ENCODE measurements at places on chromosomes 7 and 10. TPM values are rescaled to one million over a fixed set of nuclear protein-coding genes. Genes with fewer than 3 reads are reported as not detected.

- H3K27me3 ChIP-seq: no peaks in the 10 kb centered on the region
- no peak for DNase-seq
- no peak overlapping the region for H3K27ac ChIP-seq
- no peak overlapping the region for H3K4me3 ChIP-seq
- peaks cover 4% of the 10 kb centered on the region for H3K36me3 ChIP-seq
Measured at GRCh38 chr10:20890491-20891337, 6.4 kb downstream of the NEBL start.

GRCh38 chr7:35519971-35520809 is 174.7 kb downstream of the HERPUD2 start:
- H3K4me1 ChIP-seq: no peaks in the 10 kb centered on the region
- peaks cover 6% of the 10 kb centered on the region for H3K27me3 ChIP-seq
- H3K4me3 ChIP-seq: no peak overlapping the region
- no peaks in the 10 kb centered on the region for H3K36me3 ChIP-seq

DNA sequence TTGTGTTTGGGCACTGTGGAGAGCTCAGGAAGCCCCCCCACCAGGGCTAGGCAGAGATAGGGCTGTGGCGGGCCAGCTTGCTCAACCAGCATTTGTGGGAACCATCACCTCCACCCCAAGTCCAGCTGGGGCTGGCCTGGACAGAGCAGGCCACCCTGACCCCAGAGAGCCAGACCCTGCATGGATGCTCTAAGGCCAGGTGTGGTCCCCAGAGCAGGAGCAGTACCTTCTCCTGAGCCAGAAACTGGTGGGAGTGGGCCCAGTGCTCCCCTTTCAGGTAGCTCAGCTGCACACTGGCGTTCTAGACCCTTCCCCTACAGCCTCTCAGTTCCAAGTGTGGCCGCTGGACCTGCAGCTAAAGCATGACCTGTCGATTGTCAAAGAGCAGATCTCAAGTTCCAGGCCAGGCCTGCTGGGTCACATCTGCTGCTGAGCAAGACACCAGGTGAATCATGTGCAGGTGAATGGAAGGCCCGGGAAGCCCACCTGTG is 57.2 kb downstream of the RASGEF1A start:
- H3K4me1 ChIP-seq: no peaks in the 10 kb centered on the region
- H3K27ac ChIP-seq: no peak overlapping the region
- no peaks in the 10 kb centered on the region for H3K36me3 ChIP-seq
- no peaks in the 10 kb centered on the region for H3K27me3 ChIP-seq

BRAT1 gene
- 24.1 TPM for total RNA-seq

- H3K27me3 ChIP-seq: no peaks in the 10 kb centered on the region
- peak overlapping the region; percentile 3 for H3K4me3 ChIP-seq
- H3K27ac ChIP-seq: no peak overlapping the region
Measured at GRCh38 chr10:14153570-14154055, 177.1 kb downstream of the FRMD4A start.

TAS2R4 gene
- total RNA-seq: 2.2 TPM

GRCh38 chr7:131026297-131027000 is 292.4 kb upstream of the KLF14 start:
- H3K27me3 ChIP-seq: no peaks in the 10 kb centered on the region
- H3K4me1 ChIP-seq: peaks cover 57% of the 10 kb centered on the region
- DNase-seq: no peak
- peak overlapping the region; percentile 47 for H3K27ac ChIP-seq

- H3K4me1 ChIP-seq: no peaks in the 10 kb centered on the region
- no peaks in the 10 kb centered on the region for H3K27me3 ChIP-seq
- no peaks in the 10 kb centered on the region for H3K36me3 ChIP-seq
Measured at GRCh38 chr10:44463511-44464121, 78.7 kb upstream of the CXCL12 start.

UPK3B gene
- 25.2 TPM for total RNA-seq

ASZ1 gene
- not detected for total RNA-seq

DNA sequence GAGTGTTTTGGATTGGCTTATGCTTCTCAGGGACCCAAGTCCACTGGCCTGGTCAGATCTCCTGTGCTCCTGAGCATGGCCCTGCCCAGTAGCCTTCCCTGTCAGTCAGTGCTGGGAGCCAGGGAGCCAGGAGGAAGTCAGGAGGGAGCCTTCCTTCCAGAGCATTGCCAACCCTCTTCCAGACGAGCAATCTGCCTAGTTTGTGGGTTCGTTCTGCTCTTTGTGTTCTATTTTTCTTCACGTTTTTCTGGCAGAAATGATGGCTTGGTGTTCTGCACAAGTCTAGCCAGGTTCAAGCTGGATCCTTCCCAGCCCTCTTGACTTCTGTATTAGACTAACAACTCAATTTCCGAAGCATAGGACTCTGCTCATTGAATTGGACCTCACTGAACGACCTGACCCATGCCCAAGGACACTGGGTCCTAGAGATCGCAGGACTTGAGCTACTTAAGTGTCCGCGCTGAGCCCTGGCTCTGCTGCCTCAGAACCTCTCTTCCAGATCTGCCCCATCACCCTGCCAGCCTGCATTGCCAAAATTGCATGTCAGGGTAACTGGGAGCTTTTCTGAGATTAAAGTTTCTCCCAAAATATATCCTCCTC is 76.2 kb upstream of the MPP7 start:
- H3K36me3 ChIP-seq: no peaks in the 10 kb centered on the region
- no peak overlapping the region for H3K4me3 ChIP-seq
- DNase-seq: no peak
- H3K4me1 ChIP-seq: peaks cover 5% of the 10 kb centered on the region

DNA sequence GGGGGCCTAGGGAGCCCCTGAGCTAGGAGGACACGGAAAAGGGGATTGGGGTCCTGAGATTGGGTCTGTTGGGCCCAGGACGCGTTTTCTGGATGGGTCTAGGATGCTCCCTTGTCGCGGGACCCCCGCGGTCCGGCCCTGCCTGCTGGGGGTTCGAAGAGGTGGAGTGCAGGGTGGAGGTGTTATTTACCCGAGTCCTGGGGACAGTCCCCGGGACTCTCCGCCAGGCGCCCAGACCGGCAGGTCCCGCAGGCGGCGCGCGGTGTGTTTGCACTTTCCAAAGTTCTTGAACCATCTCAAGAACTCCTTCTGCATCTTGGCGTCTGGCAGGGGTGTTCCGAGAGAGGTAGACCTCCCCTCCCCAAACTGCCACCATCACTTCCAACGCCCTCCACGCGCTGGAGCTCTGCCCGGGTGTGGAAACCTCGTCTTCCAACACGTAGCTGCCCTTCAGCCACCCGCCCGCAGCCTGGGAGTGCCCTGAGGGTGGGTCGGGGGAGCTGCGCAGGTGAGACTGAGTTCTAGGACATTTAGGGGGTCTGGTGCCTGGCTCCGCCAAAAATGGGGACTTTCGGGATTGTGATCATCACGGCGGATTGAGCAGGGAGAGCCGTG is 569 bp downstream of the CAV1 start:
- H3K27me3 ChIP-seq: no peaks in the 10 kb centered on the region
- peak; percentile 88 for DNase-seq
- H3K36me3 ChIP-seq: no peaks in the 10 kb centered on the region
- H3K4me3 ChIP-seq: peak overlapping the region; percentile 68
- peaks cover 11% of the 10 kb centered on the region for H3K4me1 ChIP-seq
- H3K27ac ChIP-seq: peak overlapping the region; percentile 90

CALML3 gene
- total RNA-seq: not detected

GRCh38 chr10:132175408-132175807 is 11.3 kb upstream of the DPYSL4 start:
- H3K4me1 ChIP-seq: no peaks in the 10 kb centered on the region
- peaks cover 23% of the 10 kb centered on the region for H3K27me3 ChIP-seq
- DNase-seq: no peak
- H3K27ac ChIP-seq: no peak overlapping the region

- no peaks in the 10 kb centered on the region for H3K36me3 ChIP-seq
- H3K27ac ChIP-seq: no peak overlapping the region
- H3K4me3 ChIP-seq: no peak overlapping the region
- H3K4me1 ChIP-seq: no peaks in the 10 kb centered on the region
- no peak for DNase-seq
- H3K27me3 ChIP-seq: no peaks in the 10 kb centered on the region
Measured at GRCh38 chr7:153432063-153432462, 620.1 kb upstream of the DPP6 start.

TSPAN12 gene
- 51.8 TPM for total RNA-seq

DNA sequence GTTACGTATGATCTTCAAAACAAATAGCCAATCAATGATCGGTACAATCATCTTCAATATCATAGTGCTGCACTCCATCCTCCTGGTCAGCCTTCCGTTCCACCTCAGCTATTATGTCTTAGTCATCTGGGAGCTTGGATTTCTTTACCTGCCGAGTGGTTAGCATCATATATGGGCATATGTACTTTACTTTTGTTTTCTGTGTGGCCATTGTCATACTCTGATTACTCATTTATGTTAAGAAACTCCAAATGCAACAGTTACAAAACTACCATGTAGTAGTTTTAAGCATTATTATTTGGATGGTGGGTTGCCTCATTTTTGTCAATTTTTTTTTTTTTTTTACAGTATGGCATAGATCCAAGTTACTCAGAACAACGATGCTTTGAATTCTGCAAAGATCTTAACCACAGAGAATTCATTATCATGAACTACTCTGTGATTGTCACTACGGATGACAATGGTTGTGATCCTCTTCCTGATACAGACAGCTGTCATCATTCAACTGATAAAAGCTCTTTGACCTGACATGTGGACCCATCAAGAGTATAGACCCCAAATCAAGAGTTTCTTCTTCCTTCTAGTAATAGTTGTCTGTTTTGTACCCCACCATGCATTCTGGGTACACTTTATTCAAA is 52.1 kb upstream of the NME8 start:
- no peak for DNase-seq
- no peak overlapping the region for H3K4me3 ChIP-seq
- no peak overlapping the region for H3K27ac ChIP-seq
- H3K36me3 ChIP-seq: no peaks in the 10 kb centered on the region

ANXA8L1 gene
- total RNA-seq: 34.6 TPM

DNA sequence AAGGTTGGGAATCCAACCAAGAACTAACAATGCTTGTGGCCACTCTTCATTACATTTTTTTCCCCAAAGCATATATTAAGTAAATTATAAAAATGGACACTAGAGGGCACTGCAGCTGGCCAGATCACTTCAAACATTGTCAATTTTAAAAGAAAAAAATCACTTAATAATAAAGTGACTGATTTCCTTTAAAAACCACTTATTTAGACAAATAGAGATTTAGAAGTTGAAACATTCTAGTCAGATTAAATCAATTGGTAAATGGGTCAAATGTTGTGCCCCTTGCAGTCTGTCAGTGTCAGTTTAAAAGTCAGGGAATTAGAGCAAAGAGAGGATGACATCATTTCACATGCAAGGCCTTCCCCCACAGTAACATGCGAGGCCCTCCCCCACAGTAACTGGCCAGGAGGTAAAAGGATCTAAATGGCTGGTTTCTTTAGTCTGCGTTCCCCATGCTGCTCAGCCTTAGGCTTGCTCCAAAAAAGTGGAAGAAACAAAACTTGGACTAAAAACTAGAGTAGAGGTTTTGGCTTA is 177.9 kb downstream of the SKAP2 start:
- H3K36me3 ChIP-seq: no peaks in the 10 kb centered on the region
- H3K27me3 ChIP-seq: no peaks in the 10 kb centered on the region
- peaks cover 51% of the 10 kb centered on the region for H3K4me1 ChIP-seq
- no peak overlapping the region for H3K4me3 ChIP-seq
- H3K27ac ChIP-seq: peak overlapping the region; percentile 31

- no peaks in the 10 kb centered on the region for H3K4me1 ChIP-seq
- H3K36me3 ChIP-seq: no peaks in the 10 kb centered on the region
- no peak overlapping the region for H3K27ac ChIP-seq
- DNase-seq: no peak
- H3K4me3 ChIP-seq: no peak overlapping the region
Measured at GRCh38 chr7:92904244-92905131, 68.1 kb upstream of the CDK6 start.

DNA sequence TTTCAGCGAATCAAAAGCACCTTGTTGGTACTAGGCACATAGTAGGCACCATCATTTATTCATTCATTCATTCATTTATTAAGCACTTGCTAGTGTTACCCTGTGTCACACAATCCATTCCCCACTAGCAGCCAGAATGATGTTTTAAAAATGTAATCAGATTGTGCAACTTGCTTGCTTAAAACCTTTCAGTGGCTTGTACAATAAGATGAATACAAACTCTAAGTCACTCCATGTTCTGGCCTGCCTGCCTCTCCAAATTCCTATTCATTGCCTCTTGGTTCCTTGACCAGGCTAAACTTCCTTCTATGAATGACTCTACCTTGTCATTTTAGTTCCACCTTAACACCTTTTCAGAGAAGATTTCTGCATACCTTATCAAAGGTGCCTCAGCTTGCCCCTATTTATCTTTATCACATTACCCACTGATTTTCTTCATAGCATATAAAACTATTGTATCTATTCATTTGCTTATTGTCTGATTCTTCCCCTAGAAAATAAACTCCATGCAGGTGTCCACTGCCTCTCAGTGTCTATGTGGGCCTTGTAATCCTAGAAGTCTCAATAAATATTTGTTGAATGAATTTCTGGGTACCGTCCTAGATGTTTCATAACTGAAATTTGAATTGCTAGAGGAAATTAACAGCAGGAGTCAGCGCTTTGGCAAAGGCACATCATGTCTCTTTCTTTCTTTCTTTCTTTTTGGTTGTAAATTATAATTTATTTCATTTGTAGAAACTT is 169.5 kb downstream of the TMEM26 start:
- no peak overlapping the region for H3K27ac ChIP-seq
- no peak for DNase-seq
- H3K4me3 ChIP-seq: no peak overlapping the region
- no peaks in the 10 kb centered on the region for H3K36me3 ChIP-seq
- H3K4me1 ChIP-seq: peaks cover 12% of the 10 kb centered on the region

DNA sequence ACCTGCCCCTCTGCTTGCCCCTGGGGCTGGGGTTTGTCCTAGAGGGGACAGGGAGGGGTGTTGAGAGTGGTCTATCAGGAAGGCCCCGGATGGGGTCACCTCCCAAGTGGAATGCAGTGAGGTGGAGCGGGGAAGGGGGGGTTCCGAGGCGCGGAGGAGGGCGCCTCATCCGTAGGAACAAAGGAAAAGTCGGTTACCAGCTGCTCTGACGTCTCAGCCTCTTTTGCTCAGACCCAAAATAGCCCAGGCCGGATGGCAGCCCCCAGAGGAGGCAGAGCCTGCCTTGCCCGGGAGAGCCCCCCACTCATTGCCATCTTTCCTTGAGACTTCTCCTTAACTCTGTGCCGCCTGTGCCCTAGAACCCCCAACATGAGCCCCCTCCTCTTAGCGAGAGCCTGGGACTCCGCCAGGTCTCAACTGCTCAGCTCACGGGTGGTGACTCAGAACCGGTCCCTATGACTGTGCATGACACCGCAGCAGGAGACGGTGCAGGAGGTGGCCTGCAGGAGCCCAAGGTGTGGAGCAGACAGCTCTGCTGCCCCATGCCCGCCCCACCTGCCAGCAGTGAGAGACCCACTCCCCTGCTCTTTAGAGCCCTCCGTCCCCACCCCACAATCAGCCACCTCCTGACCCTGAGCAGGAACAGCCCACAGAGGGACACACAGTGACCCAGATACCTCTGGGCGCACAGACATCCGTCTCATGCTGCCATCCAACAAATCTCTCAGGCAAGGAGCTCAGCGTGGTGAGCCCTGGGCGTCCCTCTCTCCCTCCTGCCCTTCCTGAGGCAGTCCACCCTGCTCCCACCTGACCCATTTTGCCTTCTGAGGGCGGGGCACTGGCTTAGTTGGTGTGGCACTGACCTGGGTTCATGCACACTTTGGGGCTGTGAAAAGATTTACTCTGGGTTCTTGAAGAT is 13.1 kb downstream of the STX1A start:
- no peaks in the 10 kb centered on the region for H3K4me1 ChIP-seq
- H3K27me3 ChIP-seq: no peaks in the 10 kb centered on the region
- no peak for DNase-seq
- no peak overlapping the region for H3K27ac ChIP-seq
- no peaks in the 10 kb centered on the region for H3K36me3 ChIP-seq
- H3K4me3 ChIP-seq: no peak overlapping the region

STOX1 gene
- total RNA-seq: 0.46 TPM

ABCC2 gene
- total RNA-seq: 1.1 TPM
